ENCODE measurements at places on chromosomes 12 and 14. TPM values are rescaled to one million over a fixed set of nuclear protein-coding genes. Genes with fewer than 3 reads are reported as not detected.

The ADSS1 gene
- 9.7 TPM for total RNA-seq

The OR4N5 gene
- total RNA-seq, result not detected

The ASCL1 gene
- total RNA-seq, result 8.3 TPM

DNA sequence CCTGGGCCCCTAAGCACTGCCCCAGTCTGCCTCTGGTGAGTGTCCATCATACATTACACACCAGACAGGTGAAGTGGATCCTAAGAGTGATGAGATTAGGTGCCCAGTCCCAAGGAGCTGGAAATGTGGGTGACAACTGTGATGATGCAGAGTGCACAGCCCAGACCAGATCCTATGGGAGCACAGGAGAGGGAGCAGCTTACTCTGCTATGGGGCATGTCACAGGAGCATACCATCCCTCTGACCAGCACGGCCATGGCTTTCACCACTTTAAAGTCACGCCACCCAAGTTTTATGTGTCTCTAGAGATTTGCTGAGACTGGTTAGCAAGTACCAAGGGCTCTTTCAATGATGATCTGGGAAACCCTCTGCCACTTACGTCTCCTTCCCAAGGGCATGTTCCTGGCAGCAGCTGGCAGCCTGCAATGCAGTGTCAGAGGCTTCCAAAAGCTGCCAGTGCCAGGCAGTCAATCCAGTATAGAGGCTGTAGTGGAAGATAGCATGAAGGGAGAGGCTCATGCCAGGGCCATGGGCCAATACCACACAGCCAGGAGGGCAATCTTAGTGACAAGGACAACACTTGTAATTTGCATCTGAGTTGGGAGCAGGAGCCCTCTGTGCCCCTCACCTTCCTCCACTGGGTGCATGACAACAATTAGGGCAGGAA, 40.2 kb downstream of the STAB2 start:
- peaks cover 6% of the 10 kb centered on the region for H3K27me3 ChIP-seq
- peaks cover 2% of the 10 kb centered on the region for H3K36me3 ChIP-seq
- no peak for DNase-seq

GRCh38 chr14:100547633-100548294, 39.5 kb downstream of the BEGAIN start:
- H3K27ac ChIP-seq, result no peak overlapping the region
- H3K4me1 ChIP-seq, result no peaks in the 10 kb centered on the region
- H3K36me3 ChIP-seq, result no peaks in the 10 kb centered on the region
- H3K27me3 ChIP-seq, result peaks cover 14% of the 10 kb centered on the region

DNA sequence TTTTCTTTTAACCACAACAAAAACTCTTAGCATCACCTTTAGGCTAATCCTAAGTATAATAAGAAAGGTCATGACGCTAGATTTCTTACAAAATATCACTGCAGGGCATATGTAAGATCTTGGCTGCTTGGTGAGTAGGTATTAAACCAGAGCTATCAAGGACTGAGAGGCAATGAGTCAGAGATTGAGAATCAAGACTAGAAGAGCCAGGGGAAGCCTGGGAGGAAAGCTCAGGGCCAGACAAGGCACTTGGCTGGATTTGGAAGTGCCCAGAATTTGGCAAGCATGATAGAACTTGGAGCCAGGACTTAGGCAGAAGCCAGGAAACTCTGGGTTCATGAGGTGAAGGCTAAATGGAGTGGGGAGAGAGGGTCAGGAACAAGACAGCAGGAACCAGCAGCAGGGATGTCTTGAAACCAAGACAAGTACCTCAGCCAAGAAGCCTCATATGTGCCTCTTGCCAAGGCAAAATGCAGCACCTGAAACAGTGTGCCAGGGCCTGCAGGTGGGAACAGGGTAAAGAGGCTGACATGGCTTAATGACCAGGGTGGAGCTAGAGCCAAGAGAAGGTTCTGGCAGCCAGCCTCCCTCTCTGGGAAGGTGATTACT, 49.9 kb downstream of the PTHLH start:
- H3K27me3 ChIP-seq, result peaks cover 5% of the 10 kb centered on the region
- no peak overlapping the region for H3K27ac ChIP-seq
- no peaks in the 10 kb centered on the region for H3K4me1 ChIP-seq
- H3K36me3 ChIP-seq, result no peaks in the 10 kb centered on the region
- no peak for DNase-seq
- H3K4me3 ChIP-seq, result no peak overlapping the region

- peaks cover 4% of the 10 kb centered on the region for H3K4me1 ChIP-seq
- DNase-seq, result no peak
- H3K27me3 ChIP-seq, result peaks cover 7% of the 10 kb centered on the region
- H3K36me3 ChIP-seq, result peaks cover 9% of the 10 kb centered on the region
- H3K27ac ChIP-seq, result no peak overlapping the region
Observed at GRCh38 chr14:73272393-73272792, 35.1 kb downstream of the PAPLN start.

GRCh38 chr12:22576473-22576872, 32.1 kb upstream of the C2CD5 start:
- no peaks in the 10 kb centered on the region for H3K27me3 ChIP-seq
- no peak overlapping the region for H3K27ac ChIP-seq
- no peak overlapping the region for H3K4me3 ChIP-seq
- H3K36me3 ChIP-seq, result no peaks in the 10 kb centered on the region
- no peak for DNase-seq
- peaks cover 1% of the 10 kb centered on the region for H3K4me1 ChIP-seq

GRCh38 chr14:31717294-31718085, 156.3 kb downstream of the NUBPL start:
- H3K4me3 ChIP-seq, result no peak overlapping the region
- DNase-seq, result no peak
- no peaks in the 10 kb centered on the region for H3K27me3 ChIP-seq
- peak overlapping the region; percentile 39 for H3K27ac ChIP-seq
- H3K4me1 ChIP-seq, result peaks cover 10% of the 10 kb centered on the region
- H3K36me3 ChIP-seq, result peaks cover 7% of the 10 kb centered on the region

DNA sequence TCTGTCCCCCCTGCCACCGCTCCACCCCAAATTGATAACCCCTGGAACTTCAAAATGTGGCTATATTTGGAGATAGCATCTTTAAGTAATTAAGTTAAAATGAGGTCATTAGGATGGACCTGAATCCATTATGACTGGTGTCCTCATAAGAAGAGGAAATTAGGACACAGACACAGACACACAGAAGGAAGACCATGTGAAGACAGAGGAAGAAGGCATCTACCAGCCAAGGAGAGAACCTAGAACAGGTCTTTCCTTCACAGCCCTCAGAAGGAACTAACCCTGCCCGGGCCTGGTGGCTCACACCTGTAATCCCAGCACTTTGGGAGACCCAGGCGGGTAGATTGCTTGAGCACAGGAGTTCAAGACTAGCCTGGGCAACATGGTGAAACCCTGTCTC, 3.6 kb upstream of the HRK start:
- H3K4me1 ChIP-seq, result peaks cover 9% of the 10 kb centered on the region
- H3K27me3 ChIP-seq, result peaks cover 38% of the 10 kb centered on the region
- no peak overlapping the region for H3K4me3 ChIP-seq
- no peak for DNase-seq

- no peak for DNase-seq
- H3K27ac ChIP-seq, result no peak overlapping the region
- H3K36me3 ChIP-seq, result peaks cover 10% of the 10 kb centered on the region
Observed at GRCh38 chr14:55180434-55180833, 11.0 kb downstream of the DLGAP5 start.

DNA sequence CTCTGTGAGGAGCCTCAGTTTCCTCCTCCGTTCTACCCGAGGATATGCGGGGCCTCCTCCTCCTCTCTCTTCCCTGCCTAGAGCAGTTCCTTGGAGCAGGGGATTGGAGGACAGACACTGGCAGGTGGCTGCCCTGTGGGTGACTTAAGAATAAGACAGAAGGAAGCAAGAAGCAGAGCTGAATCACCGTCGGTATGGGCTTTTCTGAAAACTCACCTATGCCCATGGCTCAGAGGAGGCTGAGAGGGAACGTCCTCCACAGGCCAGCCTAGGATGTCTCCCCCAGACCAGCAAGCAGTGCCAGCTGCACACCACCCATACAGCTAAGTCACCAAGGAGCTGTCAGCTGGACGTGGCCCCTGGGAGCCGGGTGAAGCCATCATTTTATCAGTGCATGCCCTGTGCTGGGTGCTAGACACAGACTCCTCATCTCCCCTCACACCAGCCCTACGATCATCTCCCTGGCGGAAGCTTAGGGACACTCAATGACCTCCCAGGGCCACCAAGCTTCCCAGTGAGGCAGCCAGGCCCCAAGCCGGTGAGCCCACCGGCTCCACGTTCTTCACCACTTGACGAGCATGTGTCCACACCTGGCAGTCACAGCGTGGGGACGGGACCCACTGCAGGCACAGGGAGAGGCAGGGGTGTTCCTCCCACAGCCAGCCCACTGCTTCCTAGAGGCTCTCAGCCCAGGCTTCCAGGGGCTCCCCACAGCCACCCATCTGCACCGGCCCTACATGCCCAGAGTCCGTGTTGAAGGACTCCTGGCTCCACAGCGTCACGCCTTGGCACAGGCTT, 21.4 kb downstream of the ITPK1 start:
- peaks cover 13% of the 10 kb centered on the region for H3K4me1 ChIP-seq
- H3K27ac ChIP-seq, result no peak overlapping the region
- DNase-seq, result no peak

DNA sequence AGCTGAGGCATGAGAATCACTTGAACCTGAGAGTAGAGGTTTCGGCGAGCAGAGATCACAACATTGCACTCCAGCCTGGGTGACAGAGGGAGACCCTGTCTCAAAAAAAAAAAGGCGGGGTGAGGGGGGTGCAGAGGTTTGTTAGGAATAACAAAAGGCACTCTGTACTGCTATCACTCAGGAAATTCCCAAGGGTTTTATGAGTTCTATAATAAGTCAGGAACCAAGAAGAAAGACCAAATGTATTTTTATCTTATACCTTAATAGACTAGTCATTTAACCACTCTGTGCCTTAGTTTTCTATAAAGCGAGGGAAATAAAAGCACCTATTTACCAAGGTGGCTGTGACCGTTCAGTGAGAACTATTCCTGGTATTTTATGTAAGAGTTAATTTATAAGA, 319.2 kb downstream of the GPHN start:
- H3K4me3 ChIP-seq, result no peak overlapping the region
- no peak overlapping the region for H3K27ac ChIP-seq
- H3K4me1 ChIP-seq, result no peaks in the 10 kb centered on the region

Data from progenitor cell of endocrine pancreas (in vitro differentiated cells).